ENCODE measurements at places on chromosomes 3 and 15.

DNA sequence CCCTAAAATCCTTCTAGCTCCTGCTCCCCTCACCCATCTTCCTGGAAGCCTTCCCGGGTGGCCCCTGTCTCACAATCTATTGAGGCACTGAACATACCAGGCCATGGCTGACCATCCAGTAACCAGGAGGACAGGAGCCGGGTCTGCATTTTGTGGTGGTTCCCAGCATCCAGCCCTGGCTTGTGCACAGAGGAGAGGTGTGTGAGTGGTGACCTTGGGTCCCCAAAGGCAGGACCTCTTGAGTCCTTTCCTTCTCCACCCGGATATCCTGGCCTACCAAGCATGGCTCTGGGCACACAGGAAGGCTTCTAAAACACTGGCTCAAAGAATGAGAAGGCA is 7.8 kb downstream of the CSK start:
- no peak for DNase-seq

- DNase-seq = no peak
Measured at GRCh38 chr15:60076045-60076444, 71.9 kb downstream of the FOXB1 start.

- DNase-seq = no peak
Measured at GRCh38 chr3:169965562-169966427, 812 bp upstream of the SEC62 start.

DNA sequence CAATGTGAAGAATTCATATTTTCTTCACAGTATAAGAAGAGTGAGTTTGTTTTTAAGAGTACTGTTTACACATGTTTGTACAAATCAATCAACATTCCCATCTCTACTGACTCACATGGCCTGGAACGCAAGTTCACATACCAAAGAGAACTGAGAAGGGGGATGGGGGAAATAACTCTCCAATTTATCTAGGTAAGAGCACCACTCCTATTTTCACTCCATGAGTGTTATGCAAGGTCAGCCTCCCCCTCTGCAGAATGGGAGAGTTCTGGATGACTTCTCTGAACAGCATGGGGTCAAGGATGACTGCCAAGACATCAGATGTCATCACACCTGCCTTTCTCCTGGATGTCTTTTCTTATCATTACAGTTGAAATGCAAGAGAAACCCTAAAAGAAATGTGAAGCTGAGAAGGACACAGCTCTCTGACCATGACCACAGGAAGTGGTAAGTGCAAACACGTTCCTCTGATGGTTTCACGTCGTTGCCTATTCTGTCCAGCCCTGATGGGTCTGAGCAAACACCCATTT is 95.2 kb downstream of the SEMA6D start:
- DNase-seq = no peak

DNA sequence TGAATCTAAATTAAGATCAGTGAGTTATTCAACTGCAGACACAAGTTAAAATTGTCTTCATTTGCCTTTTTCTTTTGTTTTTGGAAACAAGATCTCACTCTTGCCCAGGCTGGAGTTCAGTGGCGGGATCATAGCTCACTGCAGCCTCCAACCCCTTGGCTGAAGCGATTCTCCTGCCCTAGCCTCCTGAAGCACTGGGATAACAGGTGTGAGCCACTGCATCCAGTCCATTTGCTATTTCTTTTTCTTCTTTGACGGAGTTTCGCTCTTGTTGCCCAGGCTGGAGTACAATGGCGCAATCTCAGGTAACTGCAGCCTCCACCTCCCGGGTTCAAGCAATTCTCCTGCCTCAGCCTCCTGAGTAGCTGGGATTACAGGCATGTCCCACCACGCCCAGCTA is 10.3 kb downstream of the RNF168 start:
- DNase-seq = no peak

DNA sequence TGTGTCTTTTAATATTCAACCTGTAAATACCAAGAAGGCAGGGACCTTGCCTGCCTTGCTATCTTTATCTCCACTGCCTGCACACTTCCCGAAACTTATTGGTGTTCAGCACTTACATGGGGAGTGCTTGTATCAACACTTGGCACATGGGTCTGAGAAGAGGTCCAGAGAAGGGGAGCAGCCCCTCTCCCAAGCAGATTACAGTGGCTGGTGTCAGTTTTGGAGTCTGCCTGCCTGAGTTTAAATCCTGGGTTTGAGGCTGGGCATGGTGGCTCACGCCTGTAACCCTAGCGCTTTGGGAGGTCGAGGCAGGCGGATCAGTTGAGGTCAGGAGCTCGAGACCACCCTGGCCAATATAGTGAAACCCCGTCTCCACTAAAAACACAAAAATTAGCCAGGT is 20.3 kb downstream of the MESD start:
- DNase-seq = no peak

DNA sequence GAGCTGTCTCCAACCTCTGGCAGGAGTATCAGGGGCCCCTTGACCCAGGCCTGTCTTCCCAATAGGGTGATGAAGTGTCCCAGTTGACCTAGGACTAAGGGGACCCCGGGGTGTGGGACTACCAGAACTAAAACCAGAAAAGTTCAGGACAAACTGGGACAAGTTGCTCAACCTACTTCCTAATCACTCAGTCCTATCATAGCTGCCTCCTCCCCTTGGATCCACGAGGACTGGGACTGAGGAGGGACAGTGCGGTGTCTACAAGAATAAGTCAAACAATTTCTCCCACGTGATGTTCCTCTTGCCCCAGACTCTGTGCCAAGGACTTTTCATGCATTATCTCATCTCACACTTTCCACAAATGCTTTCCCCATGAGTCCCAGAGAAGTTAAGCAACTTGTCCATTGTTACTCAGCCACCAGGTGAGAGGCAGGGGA is 49.4 kb upstream of the SLCO2A1 start:
- DNase-seq = no peak

DNA sequence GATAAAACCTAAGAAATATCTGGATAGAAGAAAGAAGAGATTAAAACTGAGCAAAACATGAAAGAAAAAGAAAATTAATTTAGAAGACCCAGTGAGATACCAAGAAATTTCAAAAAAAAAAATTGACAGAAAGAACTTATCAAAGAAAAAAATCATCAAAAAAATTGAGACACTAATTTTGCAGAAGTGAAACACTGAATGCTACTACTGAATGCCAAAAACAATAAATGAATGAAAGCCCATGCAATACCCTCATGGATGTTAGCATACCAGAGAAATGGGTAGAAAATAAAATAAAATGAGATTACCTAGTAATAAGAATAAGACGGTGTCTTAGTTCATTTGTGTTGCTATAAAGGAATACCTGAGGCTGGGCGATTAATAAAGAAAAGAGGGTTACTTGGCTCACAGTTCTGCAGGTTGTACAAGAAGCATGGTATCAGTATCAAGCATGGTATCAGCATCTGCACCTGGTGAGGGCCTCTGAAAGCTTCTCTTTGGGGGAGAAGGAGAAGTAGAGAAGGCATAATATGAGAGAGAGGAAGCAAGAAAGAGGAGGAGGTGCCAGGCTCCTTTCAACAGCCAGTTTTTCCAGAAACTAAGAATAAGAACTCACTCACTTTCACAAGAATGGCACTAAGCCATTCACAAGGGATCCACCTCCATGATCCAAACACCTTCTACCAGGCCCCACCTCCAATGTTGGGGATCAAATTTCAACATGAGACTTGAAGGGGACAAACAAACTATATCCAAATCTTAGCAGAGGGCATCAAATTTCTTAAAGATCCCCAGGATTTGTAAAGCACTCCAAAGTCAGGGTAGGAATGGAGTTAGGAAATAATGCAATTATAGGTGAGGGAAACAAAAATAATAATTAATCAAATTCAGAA is 73.2 kb downstream of the BTLA start:
- no peak for DNase-seq

DNA sequence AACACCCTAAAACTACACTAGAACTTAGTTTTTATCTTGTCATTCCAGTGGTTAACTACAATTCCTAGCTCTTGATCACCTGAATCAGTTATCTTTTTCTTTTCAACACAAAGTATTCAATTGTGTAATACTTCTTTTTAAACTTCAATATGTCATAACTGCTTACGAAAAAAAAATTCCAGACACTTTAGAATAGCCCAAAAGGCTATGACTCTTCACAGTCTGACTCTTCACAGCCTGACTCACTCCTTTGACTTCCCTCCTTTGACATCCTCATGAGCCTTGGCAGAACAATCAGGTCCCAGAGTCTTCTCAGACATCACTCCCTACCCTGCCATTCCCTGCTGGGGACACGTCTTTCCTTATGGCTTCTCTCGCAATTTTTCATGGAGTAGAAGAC is 727.1 kb downstream of the ROBO1 start:
- no peak for DNase-seq

GRCh38 chr3:130925628-130926027 is 31.7 kb downstream of the ATP2C1 start:
- no peak for DNase-seq

DNA sequence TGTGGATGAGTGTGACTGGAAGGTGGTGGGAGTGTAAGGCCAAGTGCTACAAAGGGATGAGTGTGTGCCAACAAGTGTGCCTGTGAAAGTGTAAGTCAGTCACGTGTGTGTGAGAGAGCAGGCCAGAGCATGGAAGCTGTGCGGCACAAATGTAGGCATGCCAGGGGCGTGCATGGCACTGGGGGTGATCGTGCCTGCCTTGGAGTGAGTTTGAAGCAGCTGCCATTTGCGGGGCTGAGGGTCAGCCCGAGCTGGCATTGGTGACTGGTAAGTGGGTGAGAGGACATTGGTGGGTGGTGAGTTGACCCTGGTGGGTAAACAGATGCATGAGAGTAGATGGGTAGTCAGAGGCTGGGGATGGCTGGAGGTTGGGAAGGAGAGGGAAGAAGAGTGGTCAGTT is 24.5 kb downstream of the CD276 start:
- no peak for DNase-seq

GRCh38 chr3:142892714-142893113 is 3.8 kb upstream of the PCOLCE2 start:
- DNase-seq = no peak

DNA sequence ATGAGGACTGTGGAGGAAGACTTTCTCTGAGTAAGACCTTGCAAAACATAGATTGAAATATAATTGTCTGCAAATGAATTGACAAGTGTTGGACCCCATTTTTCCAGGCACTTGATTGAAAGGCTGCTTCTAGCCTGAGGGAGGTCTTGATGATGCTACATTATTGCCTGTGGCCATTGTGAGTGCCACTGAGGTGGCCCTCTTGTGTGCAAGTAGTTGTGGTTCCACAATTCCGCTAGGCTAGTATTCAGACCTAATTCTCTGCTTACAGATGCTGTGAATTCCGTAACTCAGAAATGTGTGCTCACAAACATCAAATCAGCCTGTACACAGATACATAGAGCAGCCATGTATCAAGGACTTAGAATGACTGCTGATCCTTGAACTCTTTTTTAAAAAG is 34.7 kb downstream of the FNDC3B start:
- no peak for DNase-seq

GRCh38 chr3:140391061-140391460 is 286.8 kb upstream of the TRIM42 start:
- no peak for DNase-seq
